ENCODE measurements at places on chromosomes 5 and 9. TPM values are rescaled to one million over a fixed set of nuclear protein-coding genes. Genes with fewer than 3 reads are reported as not detected.

GRCh38 chr5:172005708-172006320 is 624 bp downstream of the FBXW11 start:
- DNase-seq: peak; percentile 40

DNA sequence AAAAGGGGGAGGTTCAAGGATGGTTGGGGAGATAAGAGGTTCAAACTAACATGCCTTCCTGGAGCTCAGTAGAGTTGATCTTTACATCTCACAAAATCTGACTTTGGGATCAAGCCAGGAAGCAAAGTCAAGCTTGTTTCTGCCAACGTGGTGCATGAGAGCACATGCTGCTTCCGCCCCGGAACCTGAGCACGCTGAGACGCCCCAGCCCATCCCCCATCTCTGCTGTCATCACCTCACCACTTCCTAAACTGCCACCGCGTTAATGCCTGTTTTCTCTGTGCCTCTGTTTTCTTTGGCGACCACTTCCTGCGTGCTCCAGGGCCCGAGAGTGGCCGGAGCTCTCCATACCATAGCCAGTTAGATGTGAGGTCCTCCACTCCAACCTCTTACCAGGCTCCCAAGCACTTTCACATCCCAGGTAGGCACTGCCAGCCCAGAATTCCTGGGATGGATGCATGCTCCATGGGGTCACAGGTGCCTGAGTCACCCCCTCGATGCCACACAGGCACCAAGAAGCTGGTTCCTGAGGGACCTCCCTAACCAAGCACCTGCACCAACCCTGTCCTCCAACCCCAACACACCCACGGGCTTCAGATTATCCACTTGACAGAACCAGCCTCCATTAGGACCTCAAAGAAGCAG is 31.2 kb upstream of the AFAP1L1 start:
- no peak for DNase-seq

- peak; percentile 73 for DNase-seq
Measured at GRCh38 chr5:142063878-142064331, 44.7 kb upstream of the NDFIP1 start.

LHX3 gene
- 0.81 TPM for total RNA-seq

SLC46A2 gene
- total RNA-seq: not detected

GRCh38 chr5:120516805-120517204 is 52.7 kb downstream of the PRR16 start:
- no peak for DNase-seq

DNA sequence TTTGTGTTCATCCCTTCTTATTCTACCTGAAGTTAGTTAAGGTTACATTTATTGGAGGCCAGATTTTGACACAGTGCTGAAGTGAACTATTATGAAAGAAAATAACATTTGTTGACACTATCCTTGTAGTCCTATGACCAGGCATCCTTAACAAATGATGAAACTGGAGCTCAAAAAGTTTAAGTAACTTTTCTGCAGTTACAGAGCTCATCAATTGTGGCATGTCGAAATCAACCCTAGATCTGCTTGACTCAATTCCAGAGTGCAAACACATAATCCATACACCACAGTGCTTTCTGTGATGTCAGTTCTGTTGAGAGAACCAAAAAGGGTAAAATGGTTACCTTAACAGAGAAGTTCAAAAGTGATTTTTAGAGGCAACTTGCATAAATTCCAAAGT is 28.6 kb downstream of the KCNN2 start:
- DNase-seq: no peak

SCGB3A2 gene
- total RNA-seq: 1.2 TPM

CRB2 gene
- total RNA-seq: 6.8 TPM

C9 gene
- not detected for total RNA-seq

- DNase-seq: no peak
Measured at GRCh38 chr9:72681283-72681630, 159.8 kb downstream of the TMC1 start.

PCDHGC3 gene
- 40.1 TPM for total RNA-seq

GRCh38 chr5:17269201-17269600 is 51.8 kb downstream of the BASP1 start:
- no peak for DNase-seq

NR4A3 gene
- 4.1 TPM for total RNA-seq

TMEM171 gene
- total RNA-seq: 1.1 TPM

PRSS3 gene
- total RNA-seq: not detected

GRCh38 chr5:122565331-122565730 is 209.5 kb upstream of the SNX2 start:
- DNase-seq: no peak

DNA sequence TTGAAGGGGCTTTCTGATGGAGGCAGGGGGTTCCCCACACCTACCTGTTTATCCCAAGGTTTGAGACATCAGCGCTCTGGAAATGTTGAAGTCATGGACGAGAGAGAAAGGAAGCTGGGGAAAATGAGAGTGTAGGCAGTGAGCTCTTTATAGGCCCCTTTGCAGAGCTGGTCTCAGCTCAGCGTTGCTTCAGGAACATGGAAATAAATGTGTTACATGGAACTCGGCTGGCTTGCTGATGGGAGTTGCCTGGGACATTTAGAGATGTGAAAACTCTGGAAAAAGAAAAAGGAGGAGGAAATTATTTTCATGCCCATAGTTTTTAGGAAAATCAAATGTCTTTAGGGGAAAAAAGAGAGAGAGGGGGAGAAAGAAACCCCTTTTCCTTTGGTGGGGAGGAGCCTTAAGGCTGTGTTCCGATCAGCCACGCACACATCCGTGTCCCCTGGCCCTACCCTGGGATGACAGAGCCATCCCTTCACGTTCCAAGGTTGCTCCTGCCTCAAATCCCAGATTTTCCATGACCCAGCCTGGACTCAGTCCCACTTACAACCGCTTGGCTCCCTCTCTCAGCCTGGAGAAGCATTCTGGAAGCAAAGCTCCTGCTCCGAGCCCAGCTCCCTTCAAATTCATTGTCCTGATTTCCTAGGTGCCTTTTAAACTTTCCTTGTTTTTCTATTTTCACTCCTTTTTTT is 78.3 kb downstream of the COL27A1 start:
- no peak for DNase-seq

DNA sequence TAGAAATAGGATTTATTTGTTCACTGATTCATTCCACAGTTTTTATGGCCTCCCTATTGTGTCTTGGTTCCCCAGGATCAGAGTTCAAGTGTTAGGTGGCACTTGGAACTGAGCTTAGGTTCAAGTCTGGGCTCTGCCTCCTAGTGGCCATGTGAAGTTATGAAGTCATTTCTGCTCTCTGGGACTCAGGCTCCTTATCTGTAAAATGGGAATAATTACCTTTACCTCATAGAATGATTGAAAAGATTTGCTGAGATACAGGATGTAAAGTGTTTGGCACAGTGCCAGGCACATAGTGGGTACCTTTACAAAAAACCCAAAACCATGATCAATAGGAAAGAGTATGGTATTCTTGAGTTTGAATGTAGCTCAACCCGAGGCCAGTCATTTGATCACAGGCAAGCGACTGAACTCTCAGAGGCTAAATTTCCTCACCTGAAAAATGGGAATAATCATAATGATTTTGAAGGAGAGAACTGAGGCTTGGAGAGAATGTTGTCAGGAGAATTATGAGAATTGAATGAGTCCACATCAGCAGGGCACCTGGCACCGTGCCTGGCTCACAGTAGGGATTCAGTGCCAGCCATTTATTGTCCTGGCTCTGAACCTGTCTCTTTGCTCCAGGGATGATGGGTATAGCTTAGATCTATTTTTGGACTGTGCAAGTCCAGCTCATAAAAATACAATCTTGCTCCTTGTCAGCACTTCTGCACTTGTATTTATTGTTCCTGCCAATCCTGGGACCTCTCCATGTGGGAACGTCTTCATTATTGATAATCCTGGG is 10.8 kb downstream of the NSG2 start:
- DNase-seq: no peak

All from glutamatergic neuron (in vitro differentiated cells).